ENCODE measurements at places on chromosomes 12 and 14. TPM values are rescaled to one million over a fixed set of nuclear protein-coding genes. Genes with fewer than 3 reads are reported as not detected.

SPRYD3 gene
- 26.0 TPM for polyA plus RNA-seq

GRCh38 chr12:4829793-4830162 lies 79.9 kb upstream of the KCNA1 start:
- DNase-seq, result no peak

DNA sequence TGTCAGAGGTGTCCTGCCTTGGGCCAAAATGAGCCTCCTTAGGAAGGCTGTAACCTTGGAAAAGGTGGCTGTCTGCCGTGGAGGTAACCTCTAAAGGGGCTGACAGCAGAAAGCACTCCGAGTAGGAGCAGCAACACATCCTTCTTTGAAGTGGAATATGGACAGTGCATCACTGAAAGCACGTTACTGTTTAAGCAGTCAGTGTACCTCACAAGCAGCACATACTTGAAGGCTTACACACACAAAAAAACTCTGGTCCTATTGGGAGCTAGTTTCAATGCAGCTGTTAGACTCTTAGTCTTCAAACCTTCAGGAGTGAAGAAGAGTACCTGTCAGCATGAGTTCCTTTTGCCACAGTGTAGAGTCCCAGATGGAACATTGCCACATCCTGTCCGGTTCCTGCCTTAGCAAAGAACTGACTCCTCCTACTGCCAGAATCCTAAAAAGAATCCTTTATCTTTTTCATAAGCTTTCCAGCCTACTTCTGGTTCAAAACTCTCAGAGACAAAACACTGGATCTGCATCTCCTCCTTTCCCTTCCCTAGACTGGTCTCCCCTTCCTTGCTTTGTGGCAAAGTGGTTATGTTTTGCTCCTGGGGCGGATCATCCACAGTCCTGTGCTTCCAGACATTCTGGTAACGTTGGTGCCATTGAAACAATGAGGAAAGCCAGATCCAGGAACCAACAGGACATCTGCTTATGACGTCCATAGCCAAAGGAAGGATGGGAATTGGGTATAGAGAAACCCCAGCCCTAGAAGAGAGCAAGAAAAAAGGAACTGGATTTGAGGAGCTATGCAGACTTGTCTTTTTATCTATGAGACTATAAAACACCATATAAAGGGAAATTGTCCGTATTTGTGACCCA lies 8.5 kb upstream of the MDM1 start:
- no peak for DNase-seq

RERG gene
- polyA plus RNA-seq, result 3.7 TPM

HOXC12 gene
- polyA plus RNA-seq, result not detected

GRCh38 chr14:69694730-69695281 lies 72.1 kb upstream of the SRSF5 start:
- peak; percentile 59 for DNase-seq

POU6F1 gene
- polyA plus RNA-seq, result 6.4 TPM

SHMT2 gene
- 15.9 TPM for polyA plus RNA-seq

P2RX7 gene
- 0.39 TPM for polyA plus RNA-seq

- no peak for DNase-seq
Measured at GRCh38 chr12:58500399-58500798, 419.9 kb downstream of the LRIG3 start.

DNA sequence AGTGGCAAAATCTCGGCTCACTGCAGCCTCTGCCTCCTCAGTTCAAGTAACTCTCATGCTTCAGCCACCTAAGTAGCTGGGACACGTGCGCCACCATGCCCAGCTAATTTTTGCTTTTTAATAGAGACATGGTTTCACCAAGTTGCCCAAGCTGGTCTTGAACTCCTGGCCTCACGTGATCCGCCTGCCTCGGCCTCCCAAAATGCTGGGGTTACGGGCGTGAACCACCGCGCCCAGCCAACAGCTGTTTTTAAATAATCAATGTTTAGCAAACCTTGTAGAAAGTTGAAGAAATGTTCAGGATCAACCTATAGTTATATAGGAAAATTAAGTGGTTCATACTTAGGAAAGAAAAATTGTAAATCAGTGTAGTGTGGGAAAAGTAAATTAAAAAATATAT lies 6.0 kb upstream of the HSP90AA1 start:
- DNase-seq, result no peak

- no peak for DNase-seq
Measured at GRCh38 chr14:74533576-74533975, 40.0 kb downstream of the ISCA2 start.

DNA sequence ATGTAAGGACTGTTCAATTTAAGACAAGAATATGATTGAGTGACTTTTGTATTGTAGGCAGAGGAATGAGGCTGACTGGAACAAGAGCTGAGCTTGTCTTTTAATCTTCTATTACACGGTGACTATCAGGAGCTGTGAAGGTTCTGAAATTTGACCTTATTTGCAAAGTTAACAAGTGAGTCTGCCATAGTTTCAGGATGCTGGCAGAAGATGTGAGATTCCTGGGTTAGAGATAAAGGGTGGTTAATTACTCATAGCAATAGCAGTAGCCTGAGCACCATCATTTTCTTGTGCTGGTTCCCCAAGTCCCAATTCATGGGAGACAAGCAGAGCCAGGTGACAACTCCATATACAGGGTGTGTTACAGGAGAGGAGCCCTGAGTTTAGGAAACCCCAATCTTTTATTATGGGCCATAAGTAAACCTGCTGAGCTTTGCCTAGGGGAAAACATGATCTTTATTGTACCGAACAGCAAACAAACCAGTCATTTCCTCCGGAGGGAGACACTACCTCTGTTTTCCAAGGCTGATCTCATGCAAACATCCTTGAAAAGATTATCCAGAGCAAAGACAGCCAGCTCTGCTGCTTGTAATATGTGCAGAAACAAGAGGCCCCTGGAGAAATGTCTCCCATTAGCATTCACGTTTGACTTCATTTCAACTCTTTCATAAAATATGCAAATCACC lies 51.7 kb upstream of the DDX11 start:
- DNase-seq, result no peak

DNA sequence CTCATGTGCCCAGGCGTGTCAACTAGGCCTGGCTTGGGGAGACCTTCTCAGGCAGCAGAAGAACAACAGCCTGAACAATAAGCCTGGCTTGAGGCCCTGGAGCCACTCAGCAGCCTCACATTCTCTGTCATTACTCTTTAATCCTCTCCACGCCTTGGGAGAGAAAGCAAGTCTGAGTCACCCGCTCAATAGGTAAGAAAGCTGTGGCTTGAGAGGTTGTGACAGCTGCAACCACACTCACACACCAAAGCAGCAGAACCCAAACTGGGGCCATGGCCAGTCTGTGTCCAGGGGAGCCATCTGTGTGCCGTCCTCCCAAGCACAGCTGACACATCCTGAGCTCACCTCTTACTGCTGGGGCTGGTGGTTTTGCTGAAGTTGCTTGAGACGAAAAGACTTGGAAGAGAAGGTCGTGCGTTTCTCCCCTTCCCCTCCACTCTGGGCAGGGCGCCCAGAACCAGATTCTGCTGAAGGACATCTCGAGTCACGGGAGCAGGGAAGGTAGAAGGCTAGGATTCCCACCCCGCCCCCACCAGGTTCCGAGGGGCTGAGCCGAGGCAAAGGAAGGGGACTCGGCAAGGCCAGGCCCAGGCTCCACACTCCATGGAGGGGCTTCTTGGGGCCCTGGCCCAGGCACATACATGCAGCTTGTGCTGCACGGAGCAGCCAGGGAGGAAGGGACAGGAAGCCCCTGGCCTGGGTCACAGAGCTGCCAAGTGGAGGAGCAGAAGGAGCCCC lies 5.5 kb downstream of the TMEM63C start:
- DNase-seq, result no peak

CD27 gene
- polyA plus RNA-seq, result not detected

- DNase-seq, result no peak
Measured at GRCh38 chr12:101375573-101375972, 32.0 kb downstream of the ARL1 start.

- no peak for DNase-seq
Measured at GRCh38 chr12:177336-177979, 36.5 kb downstream of the SLC6A12 start.

ERC1 gene
- 20.9 TPM for polyA plus RNA-seq
